ENCODE measurements at places on chromosomes 4 and X.

DNA sequence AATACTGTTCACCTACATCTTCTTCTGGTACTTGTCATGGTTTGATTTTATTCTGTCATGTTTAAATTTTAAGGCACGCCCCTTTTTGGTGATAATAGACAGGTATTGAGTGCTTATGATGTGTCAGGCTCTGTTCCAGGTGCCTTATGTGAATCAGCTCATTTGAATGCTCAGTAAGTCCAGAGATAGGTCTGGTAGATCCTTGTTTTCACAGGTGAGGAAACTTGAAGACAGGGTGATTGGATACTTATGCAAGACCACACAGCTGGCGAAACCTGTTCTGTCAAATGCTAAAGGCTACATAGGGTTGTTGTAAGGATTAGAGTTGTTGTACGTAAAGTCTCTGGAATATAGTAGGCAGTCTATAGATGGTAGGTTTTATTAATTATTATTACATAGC is 9.6 kb upstream of the SLC25A14 start:
- DNase-seq: no peak

DNA sequence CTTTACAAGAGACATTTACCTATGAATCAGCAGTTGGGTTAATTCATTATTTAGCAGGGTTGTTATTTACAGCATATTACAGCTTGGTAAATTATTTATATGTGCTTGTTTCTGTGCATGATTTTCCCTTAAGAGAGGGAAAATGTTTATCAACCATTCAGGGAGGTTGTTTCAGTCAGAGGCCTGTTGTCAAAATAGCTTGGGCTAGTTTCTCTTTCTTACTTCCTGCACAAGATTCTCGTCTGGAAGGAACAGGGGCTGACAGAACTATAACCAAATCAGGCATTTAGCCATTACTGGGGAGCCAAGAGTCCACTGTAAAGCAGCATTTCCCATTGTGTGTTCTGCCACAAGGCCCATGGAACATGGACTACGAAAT is 135.8 kb downstream of the HS6ST2 start:
- DNase-seq: no peak

GRCh38 chrX:43357741-43358140 is 298.4 kb upstream of the MAOA start:
- DNase-seq: no peak

GRCh38 chr4:177579649-177580048 is 137.4 kb upstream of the AGA start:
- no peak for DNase-seq

- no peak for DNase-seq
Observed at GRCh38 chr4:161133586-161134276, 1030.1 kb downstream of the FSTL5 start.

- DNase-seq: no peak
Observed at GRCh38 chr4:100317032-100317864, 127.0 kb upstream of the DDIT4L start.

GRCh38 chr4:38639242-38639641 is 24.8 kb upstream of the KLF3 start:
- no peak for DNase-seq

DNA sequence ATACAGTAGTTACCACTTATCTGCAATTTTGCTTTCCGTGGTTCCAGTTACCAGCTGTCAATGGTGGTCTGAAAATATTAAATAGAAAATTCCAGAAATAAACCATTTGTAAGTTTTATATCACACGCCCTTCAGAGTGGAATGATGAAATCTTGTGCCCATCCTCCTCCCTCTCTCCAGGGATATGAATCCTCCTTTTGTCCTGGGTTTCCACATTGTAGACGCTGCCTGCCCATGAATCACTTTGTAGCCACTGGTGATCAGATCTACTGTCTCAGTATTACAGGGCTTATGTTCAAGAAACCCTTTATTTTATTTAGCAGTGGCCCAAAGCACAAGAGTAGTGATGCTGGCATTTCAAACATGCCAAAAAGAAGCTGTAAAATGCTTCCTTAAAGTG is 198.6 kb downstream of the KCNIP4 start:
- no peak for DNase-seq

DNA sequence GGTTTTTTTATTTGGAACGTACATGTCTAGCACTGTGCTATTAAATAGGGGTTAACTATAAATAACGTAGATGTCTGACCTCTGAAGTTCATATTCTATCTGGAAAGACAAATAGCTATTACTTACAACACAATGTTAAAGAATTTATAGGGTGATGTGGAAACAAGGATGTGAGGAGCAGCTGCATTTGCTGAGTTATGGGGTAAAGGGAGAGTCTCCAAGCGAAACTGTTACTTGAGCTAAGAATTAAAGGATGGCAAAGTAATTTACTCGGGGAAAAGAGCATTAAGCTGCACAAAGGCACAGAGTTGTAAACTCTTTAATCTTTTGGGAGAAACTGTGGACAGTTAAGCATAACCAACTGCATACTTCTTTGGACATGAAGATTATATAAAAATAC is 117.7 kb downstream of the FSTL5 start:
- DNase-seq: no peak

- DNase-seq: no peak
Observed at GRCh38 chrX:153387987-153388721, 13.0 kb downstream of the PNMA6E start.

DNA sequence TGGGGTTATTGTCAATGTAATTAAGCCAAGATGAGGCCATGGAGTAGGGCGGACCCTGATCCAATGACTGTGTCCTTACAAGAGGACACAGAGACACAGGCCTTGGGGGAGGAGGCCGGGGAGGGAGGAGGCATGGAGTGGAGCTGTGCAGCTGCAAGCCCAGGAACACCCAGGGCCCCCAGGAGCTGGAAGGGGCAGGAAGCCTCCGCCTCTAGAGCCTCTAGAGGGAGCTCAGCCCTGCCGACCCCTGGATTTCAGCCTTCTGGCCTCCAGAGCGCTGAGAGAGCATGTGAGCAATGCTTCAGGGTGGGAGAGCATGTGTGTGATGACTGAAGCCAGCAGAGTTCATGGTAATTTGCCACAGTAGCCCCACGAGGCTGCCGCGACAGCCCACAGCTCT is 234.6 kb downstream of the AFAP1 start:
- DNase-seq: no peak

- no peak for DNase-seq
Observed at GRCh38 chr4:13985837-13986236, 358.3 kb upstream of the BOD1L1 start.

DNA sequence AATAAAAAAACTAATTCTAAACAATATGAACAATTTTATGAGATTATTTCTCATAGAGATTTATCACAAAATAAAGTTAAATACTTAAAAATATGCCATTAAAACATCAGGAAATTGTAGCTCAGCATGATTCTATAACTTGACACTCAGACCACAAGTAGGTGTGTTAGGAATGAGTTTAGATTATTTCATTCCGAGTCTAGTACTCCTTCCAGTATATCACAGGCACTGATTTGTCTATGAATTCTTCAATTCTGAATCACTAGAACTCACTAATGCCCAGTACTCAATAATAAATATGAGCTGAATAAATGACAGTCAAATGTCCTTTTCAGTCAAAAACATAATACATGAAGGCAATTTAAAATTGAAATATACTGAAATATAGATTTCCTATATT is 22.2 kb downstream of the BOD1L1 start:
- DNase-seq: no peak

DNA sequence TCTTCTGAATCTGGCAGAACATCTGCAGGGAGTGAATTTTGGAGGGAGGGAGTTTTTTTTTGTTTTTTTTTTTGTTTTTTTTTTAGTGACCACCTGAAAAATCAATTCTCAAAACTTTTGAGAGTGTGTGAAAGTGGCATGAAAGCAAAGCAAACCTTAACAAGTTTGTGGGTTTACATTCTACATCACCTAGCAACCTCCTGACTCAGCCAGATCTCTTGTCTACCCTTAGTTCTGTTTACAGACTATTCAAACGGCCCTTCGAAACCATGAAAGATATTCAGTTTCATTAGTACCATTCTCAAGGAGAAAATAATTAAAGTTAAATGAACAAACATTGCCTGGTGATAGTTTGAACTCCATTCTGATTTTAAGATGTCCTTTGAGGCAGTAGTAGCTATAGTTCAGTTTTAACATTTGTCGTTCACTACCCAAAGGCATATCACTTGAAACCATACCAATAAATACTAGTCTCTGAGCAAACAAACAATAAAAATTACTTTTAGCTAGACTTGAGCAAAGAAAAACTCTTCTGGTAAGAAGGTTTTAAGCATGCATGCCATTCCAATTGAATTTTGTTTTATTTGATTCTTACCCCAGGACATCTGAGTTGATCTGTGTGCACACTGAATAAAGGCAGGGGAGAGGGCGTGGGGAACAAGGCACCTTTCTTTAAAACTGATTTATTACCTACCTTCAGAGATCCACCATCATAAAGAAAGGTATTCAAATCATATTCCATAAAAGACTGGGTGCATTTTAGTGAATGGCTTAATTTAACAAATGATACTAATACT is 137.7 kb downstream of the ARX start:
- no peak for DNase-seq

DNA sequence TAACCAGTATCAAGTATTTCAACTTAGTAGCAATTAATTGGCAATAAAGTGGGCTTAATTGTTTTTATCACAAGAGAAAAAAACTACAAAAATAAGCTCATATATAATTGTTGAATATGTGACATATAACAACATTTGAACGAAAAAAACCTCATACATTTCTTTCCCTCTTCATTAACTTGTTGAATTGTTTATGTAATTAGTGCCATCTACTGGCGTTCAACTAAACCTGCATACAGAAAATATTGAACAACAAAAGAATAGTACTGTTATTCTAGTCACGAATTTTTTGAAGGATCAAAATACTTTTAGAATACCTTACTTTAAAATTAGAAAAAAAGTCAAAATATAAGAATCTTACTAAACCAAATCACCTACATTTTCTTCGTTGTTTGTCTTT is 586.5 kb upstream of the FTHL17 start:
- DNase-seq: peak; percentile 3

DNA sequence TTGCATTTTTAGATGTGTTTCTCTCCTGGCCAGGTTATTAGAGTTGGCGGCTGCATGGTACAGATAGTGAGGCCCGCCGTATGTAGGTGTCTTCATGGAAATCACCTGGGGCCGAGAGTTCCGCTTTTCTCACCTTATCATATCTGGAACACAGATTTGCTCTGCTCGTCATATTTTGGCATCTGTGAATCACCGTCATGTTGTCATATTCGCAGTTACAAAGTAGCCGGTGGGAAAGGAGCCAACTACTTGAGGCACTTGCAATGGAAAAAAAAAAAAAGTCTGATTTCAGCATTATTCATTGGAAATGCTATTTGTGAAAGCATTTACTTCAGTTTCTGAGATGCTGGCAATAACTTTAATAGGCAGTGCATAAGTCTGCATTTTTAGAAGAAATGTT is 1715.2 kb upstream of the TENM3 start:
- no peak for DNase-seq
